ENCODE measurements at places on chromosomes 16 and 17.
A peak's percentile ranks its signal among the peaks of the same experiment; 100 is the strongest.

DNA sequence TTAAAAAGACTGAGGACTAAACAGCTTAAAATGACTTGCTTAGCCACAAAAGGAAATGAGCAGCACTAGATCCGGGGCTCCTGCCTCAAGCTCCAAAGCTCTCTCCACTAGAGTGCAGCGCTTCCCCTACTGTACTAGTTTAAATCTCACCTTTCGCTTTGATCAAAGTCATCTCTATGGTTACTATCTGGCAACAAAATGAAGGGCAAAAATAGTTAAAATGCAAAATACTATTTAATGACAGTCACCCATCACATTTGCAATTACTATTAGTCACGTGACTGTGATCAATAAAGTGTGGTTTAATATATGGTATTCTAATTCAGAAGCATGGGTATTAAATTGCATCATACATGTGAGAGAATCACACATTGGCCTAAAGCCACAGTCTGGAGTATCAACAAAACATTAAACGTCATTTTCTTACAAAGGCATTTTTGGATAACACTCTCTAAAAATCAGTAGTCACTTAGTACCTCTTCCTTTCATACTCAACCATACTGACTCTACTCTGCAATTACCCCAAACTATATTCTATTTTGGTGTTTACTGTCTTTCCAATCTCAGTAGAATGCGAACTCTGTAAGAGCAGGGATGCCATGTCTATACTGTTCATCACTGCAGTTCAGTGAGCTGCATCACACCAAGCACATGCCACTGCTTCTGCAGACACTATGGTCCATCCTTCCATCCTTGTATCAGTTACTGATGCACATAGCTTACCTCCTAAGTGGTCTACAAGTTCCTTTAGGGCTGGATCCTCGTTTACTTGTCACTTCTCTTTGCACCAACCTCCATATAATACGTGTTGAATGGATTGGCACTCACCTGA lies 6.2 kb downstream of the PSMD12 start:
- peak; percentile 37 for DNase-seq

- no peak for DNase-seq
Observed at GRCh38 chr17:34553907-34554306, 25.5 kb upstream of the TMEM132E start.

DNA sequence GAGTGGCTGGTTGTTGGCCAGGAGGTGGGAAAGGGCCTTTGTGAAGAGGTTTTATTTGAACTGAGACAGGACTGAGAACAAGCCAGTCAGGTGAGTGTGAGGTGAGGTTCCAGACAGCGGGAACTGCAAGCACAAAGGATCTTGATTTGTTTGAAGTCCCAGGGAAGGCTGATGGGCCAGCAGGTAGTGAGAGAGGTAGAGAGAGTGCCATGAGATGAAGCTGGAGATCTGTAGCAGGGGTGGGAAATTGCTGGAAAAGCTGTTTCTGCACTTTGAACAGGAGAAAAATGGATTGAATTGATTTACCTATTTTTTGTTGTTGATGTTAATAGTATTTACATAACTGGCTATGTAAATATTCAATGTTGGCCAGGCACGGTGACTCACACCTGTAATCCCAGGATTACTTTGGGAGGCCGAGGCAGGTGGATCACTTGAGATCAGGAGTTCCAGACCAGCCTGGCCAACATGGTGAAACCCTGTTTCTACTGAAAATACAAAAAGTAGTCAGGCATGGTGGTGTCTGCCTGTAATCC lies 7.7 kb upstream of the DCTPP1 start:
- no peak for DNase-seq

- no peak for DNase-seq
Observed at GRCh38 chr17:79595921-79596320, 14.9 kb downstream of the RBFOX3 start.

DNA sequence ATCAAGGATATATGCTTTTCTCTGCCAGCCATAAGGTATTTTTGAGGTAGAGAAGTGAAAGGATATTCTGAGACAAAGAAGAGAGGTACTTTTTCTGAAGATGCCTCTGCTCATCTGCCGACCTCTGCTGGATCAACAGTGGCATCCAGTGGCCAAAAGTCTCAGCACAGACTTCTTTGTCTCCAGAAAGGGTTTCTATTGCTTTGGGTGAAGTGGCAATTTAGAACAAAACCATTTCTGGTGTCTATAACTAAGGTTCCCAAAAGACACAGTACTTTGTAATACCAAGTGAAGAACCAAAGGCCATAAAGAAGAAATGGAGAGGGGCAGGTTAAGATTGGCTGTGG lies 155.2 kb upstream of the C17orf78 start:
- peak; percentile 3 for DNase-seq

DNA sequence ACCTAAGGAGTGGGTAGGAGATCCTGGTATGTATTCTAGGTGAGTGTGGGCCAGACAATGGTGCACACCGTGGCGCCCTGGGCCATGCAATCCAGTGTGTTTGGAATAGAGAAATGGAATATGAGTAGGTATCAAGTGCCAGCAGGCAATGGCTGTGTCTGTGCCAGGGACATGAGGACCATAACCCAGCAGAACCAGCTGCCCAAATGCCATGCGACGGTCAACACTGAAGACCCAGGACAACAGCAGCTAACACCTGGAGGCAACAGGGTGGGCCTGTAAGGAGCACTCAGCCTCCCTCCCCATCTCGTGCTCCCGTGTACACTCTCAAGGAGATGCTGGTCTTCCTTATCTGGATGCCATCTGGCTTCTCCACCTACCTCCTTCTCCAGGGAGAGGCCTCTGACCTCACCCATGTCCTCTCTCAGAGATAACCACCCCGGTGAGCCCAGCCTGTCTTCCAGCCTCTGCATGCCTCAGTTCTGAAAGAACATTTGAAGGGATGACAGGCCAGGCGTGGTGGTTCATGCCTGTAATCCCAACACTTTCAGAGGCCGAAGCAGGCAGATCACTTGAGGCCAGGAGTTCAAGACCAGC lies 750 bp upstream of the GSDMB start:
- DNase-seq, result no peak

Measured in stimulated activated naive CD8-positive, alpha-beta T cell treated with anti-CD3 and anti-CD28 coated beads, Interleukin-15, Interleukin-2, amounts not matched to agents 100 U/mL and 50 U/mL, for 24 hours (primary cell).